ENCODE measurements at places on chromosomes 12 and 14. TPM values are rescaled to one million over a fixed set of nuclear protein-coding genes. Genes with fewer than 3 reads are reported as not detected.

GRCh38 chr14:72869407-72870329 lies 24.2 kb downstream of the DPF3 start:
- no peak for DNase-seq

- no peak for DNase-seq
Observed at GRCh38 chr14:29603696-29604095, 324.0 kb downstream of the PRKD1 start.

GRCh38 chr14:50882932-50883826 lies 11.3 kb downstream of the ABHD12B start:
- no peak for DNase-seq

The PRR13 gene
- 96.2 TPM for total RNA-seq

The SMAGP gene
- total RNA-seq = 8.5 TPM

The AKAP5 gene
- 4.2 TPM for total RNA-seq

The STXBP6 gene
- total RNA-seq = 11.5 TPM

DNA sequence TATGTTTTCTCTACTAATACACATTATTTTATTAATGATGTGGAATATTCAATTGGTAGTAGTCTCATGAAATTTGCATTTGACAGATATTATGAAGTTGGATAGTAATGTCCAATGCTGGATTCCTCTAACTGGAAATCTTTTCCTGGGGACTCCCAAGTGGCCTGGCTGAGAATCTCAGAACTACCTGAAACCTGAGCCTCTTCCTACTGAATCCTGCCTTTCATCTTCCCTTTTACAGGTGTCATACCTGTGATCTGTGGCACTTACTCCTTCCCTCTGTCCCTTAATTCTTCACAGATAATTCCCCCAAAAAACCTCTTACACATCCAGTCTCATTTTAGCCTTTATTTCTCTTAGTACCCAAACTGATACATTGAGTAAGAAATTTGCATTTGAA lies 89.7 kb upstream of the MYF6 start:
- no peak for DNase-seq

GRCh38 chr12:20272161-20272560 lies 96.2 kb upstream of the PDE3A start:
- no peak for DNase-seq

DNA sequence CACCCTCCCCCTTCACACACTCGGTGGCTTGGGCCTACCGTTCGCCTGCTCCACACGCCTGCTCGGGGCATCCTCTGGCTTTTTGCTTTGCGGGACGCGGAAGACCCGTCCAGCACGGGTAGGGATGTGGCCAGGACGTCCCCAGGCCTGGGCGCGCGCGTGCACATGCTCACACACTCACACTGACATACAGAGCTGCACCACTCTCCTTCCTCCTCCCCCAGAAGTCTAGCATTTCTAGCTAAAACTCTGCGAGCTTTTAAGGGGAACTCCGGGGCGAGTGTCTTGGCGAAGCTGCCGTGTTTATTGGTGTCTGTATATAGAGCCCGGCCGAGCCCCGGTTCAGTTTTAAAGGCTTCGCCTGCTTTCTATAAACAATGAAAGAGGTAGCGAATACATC lies 5.0 kb downstream of the TBX5 start:
- no peak for DNase-seq

- no peak for DNase-seq
Observed at GRCh38 chr12:39807043-39807442, 187.4 kb upstream of the ABCD2 start.

GRCh38 chr12:52630008-52630500 lies 11.7 kb upstream of the KRT73 start:
- DNase-seq = no peak

GRCh38 chr14:98909251-98909944 lies 362.6 kb downstream of the BCL11B start:
- DNase-seq = no peak

GRCh38 chr14:30134936-30135335 lies 207.3 kb upstream of the PRKD1 start:
- no peak for DNase-seq

DNA sequence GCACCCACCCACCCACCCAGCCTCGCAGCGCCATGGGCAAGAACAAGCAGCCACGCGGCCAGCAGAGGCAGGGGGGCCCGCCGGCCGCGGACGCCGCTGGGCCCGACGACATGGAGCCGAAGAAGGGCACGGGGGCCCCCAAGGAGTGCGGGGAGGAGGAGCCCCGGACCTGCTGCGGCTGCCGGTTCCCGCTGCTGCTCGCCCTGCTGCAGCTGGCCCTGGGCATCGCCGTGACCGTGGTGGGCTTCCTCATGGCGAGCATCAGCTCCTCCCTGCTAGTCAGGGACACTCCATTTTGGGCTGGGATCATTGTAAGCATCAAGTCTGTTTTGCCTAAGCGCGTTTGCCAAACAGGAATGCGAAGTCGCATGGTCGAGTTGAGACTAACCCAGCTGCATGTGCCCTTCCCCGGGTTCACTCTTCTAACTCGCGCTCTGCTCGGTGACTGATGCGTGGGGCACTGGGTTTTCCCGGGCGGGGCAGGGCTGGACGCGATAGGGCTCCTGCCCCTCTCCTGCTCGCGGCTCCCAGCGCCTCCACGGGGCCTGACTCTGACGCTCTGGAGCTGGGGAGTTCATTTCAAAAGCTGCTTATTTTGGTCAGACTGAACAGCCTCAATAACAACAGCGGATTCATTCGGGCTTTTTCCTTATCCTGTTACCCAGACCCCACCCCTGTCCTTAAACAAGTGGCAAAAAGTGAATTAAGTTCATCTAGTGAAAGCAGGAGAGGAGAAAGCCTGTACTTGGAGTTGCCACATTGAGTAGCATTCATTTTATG lies 458 bp downstream of the SSPN start:
- no peak for DNase-seq

GRCh38 chr12:92051441-92051840 lies 94.2 kb downstream of the BTG1 start:
- no peak for DNase-seq

The MOAP1 gene
- 18.1 TPM for total RNA-seq

The ALDH1L2 gene
- total RNA-seq = 153 TPM

DNA sequence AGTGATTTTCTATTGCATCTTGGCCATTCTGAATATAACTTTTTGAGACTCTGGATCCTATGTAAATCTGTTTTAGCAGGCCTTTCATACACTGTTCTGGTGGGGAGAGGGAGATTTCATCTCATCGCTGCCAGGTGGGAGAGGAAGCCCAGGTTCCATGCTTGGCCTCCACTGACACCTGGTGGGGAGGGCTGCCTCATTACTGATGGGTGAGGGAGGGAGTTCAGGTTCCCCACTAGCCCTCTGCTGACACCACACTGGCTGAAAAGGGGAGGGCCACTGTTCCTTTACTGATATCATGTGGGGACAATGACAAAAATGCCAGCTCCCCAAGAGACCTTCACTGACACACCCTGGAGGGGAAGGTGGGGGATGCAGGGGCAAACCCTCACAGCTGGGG lies 2.4 kb upstream of the GALNT8 start:
- DNase-seq = no peak

The AVPR1A gene
- total RNA-seq = 0.45 TPM

- no peak for DNase-seq
Observed at GRCh38 chr12:48486679-48487078, 4.4 kb downstream of the C12orf54 start.

- DNase-seq = peak; percentile 20
Observed at GRCh38 chr14:74347097-74347794, 1.0 kb upstream of the VRTN start.

The DNAJC22 gene
- 0.36 TPM for total RNA-seq

- no peak for DNase-seq
Observed at GRCh38 chr12:5163661-5164060, 120.0 kb downstream of the KCNA5 start.

DNA sequence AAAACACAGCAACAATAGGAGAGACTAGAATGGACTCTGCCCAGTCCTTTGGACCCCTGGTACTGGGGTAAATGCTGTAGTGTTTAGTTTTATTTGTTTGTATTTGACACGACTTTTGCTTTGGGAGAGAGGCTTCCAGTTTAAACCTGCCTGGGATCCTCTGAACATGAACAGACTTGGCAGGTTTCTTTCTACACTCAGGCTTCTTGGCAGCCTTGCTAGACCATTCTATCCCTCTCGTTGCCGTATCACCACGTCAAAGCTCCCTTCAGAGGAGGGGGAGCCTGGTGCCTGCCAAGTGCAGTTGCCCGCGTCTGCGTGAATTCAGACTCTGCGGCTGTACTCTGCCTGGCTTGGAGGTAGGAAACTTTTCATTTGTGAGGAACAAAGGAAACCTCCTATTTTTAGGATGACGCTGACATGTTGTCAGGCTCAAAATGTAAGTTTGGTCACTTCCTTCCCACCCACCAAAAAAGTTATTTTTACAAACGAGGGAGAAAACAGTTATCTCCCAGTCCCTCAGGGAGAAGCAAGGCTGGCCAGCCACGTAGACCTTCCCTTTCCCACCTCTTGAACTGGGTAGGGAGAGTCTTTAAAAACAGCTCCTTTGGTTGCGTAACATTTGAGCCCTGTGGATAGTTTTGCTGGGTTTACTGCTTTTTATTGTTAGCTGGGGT lies 25.9 kb downstream of the CD9 start:
- no peak for DNase-seq

GRCh38 chr12:131598717-131599116 lies 112.2 kb upstream of the SFSWAP start:
- DNase-seq = no peak

DNA sequence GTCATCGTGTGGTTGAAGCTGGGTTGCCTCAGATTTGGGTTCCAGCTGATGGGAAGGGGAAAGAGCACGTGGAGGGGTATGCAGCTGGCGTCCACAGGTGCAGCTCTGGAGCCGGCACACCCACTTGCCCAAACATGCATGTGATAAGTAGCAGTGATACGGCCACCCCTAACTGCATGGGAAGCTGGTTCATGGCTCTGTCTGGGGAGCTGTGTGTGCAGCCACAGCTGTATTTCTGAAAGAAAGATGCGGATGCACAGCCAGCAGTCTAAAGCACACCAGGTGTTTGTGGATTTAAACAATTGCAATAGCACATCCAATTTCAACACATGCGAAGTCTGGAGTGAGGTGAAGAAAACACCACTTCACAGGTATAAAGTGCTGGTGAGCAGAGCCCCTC lies 181.4 kb downstream of the EFCAB11 start:
- no peak for DNase-seq

The KSR2 gene
- not detected for total RNA-seq

DNA sequence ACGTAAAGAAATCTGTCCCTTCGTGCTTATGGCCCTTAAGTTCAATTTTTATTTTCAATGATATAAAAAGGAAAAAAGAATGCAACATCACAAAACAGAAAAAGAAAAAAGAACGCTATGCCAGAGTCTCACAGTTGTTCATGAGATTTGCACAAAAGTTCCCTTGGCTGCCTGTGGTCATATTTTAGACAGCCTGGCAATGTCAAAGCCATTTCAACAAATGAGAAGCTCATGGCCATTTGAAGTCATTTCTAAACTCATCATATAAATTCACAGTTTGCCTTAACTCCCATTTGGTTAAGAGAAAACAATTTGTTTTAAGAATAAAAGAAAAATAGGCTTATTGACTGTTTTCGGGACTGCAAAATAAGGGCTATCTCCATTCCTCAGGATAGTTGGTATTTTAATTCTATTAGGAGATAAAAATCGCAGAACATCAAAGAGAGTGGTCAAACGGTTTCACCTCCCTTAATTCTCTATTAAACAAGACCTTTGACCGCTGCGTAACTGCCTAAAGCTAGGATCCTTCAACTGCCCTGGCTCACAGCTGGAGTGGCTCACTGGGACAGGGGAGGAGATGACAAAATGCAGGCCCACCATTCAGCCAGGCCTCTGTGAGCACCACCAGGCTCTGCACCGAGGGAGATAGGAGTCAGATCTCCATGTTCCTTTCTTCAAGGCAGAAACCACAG lies 119.2 kb upstream of the DAAM1 start:
- DNase-seq = no peak

GRCh38 chr12:48782457-48783395 lies 6.2 kb downstream of the ADCY6 start:
- DNase-seq = peak; percentile 83

GRCh38 chr12:122929812-122930211 lies 33.9 kb upstream of the VPS37B start:
- DNase-seq = no peak

GRCh38 chr12:29640589-29641345 lies 143.0 kb downstream of the TMTC1 start:
- no peak for DNase-seq
